ENCODE measurements at places on chromosomes 16 and 17. TPM values are rescaled to one million over a fixed set of nuclear protein-coding genes. Genes with fewer than 3 reads are reported as not detected.

ABCA9 gene
- total RNA-seq, result not detected

USP43 gene
- 4.0 TPM for total RNA-seq

TTYH2 gene
- total RNA-seq, result 2.1 TPM

MPV17L gene
- total RNA-seq, result 6.9 TPM

KRTAP1-1 gene
- total RNA-seq, result not detected

Data from A549 treated with Mapracorat at 1 μM for 4 hours (cell line).